NCI-H446 treated with DMSO at 0.1 percent for 48 hours (cell line): ENCODE measurements at places on chromosomes 6 and 20.

GRCh38 chr6:1868561-1869261 lies 259.0 kb downstream of the FOXC1 start:
- DNase-seq: no peak

DNA sequence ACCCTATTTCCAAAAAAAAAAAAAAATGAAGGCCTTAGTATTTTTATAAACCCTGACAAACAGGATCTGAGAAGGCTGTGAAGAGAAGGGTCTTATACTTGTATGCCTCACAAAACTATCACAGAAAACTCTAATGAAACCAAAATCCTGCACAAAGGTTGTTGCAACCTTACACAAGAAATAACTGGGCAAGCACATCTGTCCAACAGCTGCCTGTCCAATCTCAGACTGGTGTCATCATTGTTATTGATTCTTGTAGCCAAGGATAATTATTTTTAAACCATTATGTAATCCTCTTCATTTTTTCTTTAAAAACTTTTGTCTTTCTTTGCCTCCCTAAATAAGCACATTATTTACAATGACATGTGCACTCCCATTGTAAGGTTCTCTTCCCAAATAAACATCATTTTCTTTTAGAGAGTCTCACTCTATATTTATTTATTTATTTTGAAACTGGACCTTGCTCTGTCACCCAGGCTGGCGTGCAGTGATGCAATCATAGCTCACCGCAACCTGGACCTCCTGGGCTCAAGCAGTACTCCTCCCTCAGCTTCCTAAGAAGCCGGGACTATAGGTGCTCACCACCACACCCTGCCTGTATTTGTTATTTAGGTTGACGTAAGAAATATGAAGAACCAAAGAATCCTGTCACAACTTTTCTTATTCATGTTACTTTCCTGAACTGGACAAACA lies 697.1 kb downstream of the DOK5 start:
- DNase-seq: no peak

DNA sequence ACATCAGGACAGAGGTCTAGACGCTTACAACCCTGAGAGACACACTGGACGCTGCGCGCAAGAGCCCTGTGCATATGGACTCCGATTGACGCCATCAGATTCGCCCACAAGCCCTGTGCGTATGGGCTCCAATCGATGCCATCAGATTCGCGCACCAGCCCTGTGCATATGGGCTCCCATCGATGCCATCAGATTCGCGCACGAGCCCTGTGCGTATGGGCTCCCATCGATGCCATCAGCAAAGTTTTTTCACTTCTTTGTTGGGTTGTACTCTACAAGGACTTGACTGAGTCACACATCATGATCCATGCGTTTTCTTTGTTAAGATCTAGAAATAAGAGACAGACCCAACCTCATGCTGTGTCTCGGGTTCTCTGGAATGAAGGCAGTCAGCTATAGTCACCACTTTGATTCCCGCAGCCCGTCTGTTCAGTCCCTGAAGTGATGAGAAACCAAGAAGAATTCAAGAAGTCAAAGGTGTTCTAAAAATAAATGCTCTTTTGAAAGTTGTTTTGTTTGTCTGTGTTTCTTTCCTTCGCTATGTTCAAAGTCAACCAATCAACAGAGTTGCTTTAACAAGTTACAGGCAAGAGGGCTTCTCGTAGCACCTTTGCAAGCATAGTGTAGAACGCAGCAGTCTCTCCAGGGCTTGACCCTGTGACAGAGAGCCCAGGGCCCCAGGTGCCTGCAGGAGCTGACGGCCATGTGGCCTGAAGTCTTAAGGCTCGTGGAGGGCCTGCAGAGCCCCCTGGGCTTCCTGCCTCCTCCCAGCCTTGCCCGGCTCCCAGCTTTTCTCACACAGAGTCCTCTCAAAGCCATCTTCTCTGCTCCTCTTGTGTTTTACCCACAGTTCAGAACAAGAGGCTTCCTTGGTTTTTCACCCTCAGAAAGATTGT lies 7.9 kb downstream of the RPS6KA2 start:
- DNase-seq: no peak

- DNase-seq: no peak
Observed at GRCh38 chr20:60139663-60140446, 181.6 kb downstream of the CDH26 start.

DNA sequence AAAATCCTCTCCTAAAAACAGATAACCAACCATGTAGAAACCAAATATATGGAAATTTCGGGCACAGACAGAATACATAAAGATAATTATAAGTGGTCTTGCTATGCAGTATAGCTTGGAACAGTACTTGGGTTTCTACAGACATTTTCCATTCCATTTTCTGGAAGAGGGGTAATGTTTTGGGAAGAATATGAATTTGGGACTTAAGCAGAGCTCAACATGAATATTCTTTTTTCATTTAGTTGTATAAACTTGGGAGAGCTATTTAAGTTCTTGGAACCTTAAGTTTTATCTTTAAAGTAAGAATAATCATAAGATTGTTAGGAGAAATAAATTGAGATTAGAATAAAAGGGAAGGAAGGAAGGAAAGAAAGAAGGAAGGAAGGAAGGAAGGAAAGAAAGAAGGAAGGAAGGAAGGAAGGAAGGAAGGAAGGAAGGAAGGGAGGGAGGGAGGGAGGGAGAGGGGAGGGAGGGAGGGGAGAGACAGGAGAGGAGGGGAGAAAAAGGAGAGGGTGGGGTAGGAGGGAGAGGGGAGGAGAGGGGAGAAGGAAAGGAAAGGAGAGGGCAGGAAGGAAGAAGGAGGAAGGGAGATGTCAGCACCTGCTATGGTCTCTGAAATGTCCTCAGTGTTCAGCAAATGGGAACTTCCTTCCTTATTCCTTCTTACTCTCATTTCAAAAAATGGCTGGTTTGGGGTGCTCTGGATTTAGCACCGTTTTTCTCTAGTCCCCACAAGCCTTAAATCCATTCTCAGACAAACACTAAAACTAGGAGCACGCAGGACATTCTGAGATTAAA lies 248.3 kb downstream of the LY86 start:
- no peak for DNase-seq

DNA sequence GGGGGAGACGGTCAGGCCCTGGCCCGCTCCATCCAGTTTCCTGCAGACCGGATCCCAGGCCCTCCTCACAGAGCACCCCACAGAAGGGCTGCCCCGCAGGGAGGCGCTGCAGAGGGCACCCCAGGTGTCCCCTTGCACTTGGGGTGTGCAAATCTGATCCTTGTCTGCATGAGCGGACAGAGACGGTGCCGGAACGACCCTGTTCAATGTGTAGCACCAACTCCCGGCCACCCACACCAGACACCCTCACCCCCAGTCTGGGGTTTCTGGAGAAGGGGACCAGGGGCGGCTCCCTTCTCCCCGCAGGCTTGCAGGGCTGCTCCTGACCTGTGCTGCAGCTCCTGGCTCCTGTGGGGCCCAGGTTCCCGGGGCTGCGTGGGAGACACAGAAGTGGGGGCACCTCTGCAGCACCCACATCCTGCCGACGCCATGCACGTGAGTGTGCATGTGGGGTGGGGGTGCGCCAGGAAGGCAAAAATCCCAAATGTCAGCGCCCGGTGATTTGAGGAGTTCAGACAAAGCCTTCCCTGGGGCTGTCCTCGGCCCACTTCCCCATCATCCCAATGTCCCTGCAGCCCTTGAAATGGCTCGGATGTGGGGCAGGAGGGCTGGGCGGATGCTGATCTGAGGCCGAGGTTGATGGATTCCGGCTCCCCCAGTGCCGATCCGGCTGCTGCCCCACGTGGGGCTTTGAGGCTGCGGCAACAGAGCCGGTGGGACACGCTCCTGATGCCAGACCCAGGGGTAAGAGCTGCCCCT lies 85.3 kb upstream of the BHLHE23 start:
- no peak for DNase-seq

DNA sequence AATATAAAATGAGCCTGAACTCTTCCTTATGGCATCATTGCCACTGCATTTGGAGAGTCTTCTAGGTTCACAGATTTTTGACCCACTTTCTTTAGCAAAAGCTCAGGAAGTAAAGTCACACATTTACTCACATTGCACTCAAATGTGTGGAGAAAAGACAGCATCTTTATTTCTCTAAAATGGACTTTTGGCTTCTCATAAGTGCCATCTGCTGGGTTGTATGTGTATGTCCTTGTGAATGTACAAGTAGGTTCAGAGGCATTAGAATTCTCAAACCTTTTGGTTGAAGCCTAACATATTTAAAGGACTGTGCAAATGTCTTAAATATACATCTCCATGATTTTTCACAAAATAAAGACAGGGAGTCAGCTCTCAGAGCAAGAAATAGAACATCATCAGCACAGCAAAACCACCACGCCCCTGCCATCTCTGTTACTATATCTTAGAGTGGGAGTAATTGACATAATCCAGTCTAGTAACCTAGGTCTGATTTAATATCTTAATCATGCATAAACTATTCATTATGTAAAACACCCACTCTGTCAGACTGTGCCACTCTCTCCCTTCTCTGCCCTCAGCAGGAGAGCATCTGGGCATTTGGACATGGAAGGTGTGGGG lies 42.2 kb upstream of the SPTLC3 start:
- DNase-seq: no peak

GRCh38 chr6:129195161-129195560 lies 312.2 kb downstream of the LAMA2 start:
- no peak for DNase-seq

GRCh38 chr20:42102000-42102399 lies 483.8 kb upstream of the CHD6 start:
- DNase-seq: no peak

- DNase-seq: no peak
Observed at GRCh38 chr6:10237298-10238038, 177.4 kb downstream of the TFAP2A start.

DNA sequence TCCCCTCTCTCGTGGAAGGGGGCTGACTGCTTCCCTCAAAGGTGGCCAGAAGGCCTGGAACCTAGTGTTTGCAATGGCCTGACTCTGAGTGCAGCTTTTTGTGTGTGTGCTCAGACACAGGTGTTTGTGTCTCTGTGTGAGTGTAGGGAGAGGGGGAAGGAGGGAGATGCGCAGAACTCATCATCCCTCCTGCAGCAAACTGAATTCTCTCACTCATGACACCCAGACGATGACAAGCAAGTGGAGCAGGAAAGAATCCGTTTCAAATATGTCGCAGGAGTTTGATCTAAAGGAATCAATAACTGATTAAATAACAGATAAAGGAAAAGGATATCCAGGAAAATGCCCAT lies 101.4 kb downstream of the TNFAIP3 start:
- DNase-seq: no peak

DNA sequence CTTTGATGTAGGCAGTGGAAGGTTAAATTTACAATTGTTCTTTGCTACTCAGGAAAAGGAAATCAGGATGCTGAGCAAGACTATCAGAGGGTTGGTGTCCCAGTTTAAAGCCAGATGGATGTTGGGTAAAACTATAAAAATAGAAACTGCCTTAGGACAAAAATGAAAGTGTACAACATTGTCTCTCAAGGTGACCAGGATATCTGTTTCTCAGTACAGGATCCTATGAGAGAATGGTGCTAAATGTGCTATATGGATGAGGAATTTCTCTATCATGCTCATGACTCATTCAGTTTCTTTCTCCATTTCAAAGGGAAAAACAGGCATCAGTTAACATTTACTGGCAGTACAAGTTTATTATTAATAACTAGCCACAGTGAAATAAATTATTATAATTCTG lies 534.2 kb upstream of the GJE1 start:
- no peak for DNase-seq

GRCh38 chr6:119132261-119132981 lies 54.0 kb upstream of the FAM184A start:
- DNase-seq: peak; percentile 13

GRCh38 chr6:17167327-17167979 lies 65.6 kb downstream of the STMND1 start:
- DNase-seq: no peak

DNA sequence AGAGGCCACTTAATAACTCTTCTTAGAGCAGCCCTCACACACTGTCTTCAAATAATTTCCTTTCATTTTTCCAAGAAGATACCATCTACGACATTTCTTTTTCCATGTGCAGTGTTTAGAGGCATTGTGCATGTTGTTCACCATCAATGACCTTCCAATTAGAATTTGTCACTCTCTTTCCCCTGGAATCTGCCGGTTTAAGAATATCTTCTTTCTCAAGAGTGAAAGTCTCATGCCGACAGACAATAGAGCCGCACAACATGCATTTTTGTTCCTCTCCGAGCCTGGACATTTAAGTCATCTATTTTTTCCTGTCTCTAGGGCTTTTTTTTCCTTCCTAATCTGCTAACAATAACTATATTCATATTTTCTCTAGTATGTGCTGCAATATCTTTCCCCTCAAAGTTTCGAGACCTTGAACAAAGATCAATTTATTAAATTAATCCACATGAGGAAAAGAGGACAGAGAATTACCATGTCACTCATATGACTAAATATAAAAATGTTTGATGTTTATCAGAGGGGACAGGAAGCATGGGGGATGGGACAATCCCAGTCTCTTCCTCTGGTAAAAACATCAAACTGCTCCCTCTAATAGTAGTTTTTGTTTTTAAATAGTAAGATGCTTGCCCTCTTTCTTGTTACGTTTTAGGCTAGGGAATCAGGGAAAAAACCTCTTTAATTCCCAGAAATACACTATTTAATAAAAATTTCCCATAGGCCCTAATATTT lies 893.4 kb downstream of the C6orf118 start:
- no peak for DNase-seq

DNA sequence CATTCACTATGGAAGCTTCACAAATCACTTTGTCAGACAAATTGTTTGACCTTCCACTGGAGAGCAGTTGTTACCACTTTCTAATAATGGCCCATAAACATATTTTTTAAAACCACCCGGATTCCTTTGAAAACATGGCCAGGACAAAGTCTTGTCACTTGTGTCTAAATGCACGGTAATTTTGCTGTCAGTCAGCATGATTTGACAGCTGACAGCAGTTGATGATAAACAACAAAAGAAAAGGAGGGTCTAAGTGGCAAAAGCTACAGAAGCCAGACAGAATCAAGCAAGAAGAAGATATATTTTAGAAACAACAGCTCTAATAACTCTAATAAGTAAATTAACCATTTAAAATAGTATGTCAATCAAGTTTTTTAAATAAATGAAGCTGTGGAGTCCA lies 27.7 kb upstream of the CARMIL1 start:
- DNase-seq: no peak

DNA sequence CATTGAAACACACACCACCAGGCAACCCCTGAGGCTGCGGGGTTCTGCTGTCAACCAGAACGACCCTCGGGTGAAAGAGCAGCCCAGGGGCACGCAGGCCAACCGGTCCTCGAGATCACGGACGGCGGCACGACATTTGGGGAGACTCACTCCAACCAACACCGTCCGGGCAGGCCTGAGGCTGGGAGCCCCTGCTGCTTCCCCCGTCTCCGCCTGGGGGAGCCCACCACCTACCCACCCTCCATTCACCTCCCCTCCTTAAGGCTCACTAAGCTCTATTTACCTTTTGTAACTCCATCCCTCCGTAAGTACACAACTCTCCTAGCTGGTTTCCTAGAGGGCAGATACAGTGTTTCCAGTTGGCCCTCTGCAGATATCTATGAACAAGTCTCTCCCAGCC lies 971.3 kb upstream of the DEFB115 start:
- no peak for DNase-seq

DNA sequence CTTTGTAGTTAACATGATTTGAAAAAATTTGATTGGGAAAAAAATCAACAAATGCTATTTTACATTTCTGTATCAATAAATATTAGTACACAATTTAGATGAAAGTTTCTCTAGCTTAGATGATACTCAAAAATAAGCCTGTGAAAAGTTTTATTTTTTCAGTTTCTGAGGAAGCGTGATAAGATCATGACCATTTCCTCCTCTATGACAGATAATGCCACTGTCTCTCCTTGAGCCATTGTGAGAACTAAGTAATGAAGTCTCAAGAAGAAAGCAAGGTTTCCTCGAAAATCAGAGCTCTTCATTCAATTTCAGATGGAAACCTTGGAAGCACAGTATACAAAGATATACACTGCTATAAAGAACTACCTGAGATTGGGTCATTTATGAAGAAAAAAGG lies 395.0 kb downstream of the HDGFL1 start:
- DNase-seq: no peak

GRCh38 chr20:2524709-2525506 lies 11.5 kb upstream of the TMC2 start:
- no peak for DNase-seq
